ENCODE measurements at places on chromosomes 11 and 22. TPM values are rescaled to one million over a fixed set of nuclear protein-coding genes. Genes with fewer than 3 reads are reported as not detected.
A peak's percentile ranks its signal among the peaks of the same experiment; 100 is the strongest.

Gene OR52I2
- not detected for total RNA-seq

Gene PPP1R14B
- 242 TPM for total RNA-seq

Gene KLHL35
- total RNA-seq: not detected

Gene OR5I1
- total RNA-seq: not detected

Gene FOLR2
- not detected for total RNA-seq

DNA sequence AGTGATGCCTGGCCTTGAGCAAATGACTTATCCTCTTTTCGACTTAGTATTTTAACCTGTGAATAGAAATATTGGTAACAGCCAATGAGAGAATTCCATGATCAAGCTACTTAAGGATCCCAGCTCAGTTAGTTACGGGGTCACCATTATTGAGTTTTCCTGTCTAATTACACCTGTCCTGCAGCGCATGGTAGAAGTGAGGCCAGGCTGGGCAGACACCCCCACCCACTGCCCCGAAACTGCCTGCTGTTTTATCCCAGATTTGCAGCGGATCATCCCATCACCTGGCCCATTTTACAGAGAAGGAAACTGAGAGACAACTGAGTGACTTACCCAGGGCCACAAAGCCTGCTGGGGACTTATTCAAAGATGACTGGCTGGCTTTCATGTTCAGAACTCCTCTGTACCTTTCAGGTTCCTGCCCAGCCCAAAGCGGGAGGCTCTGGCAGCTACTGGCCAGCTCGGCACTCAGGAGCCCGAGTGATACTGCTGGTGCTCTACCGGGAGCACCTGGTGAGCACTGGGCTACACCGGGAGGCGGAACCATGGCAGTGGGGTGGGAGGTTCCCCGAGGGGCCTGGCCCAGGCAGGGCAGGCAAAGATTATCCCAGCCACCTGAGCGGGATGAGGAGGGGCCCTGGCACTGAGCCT, 1.4 kb downstream of the MUS81 start:
- DNase-seq: no peak

DNA sequence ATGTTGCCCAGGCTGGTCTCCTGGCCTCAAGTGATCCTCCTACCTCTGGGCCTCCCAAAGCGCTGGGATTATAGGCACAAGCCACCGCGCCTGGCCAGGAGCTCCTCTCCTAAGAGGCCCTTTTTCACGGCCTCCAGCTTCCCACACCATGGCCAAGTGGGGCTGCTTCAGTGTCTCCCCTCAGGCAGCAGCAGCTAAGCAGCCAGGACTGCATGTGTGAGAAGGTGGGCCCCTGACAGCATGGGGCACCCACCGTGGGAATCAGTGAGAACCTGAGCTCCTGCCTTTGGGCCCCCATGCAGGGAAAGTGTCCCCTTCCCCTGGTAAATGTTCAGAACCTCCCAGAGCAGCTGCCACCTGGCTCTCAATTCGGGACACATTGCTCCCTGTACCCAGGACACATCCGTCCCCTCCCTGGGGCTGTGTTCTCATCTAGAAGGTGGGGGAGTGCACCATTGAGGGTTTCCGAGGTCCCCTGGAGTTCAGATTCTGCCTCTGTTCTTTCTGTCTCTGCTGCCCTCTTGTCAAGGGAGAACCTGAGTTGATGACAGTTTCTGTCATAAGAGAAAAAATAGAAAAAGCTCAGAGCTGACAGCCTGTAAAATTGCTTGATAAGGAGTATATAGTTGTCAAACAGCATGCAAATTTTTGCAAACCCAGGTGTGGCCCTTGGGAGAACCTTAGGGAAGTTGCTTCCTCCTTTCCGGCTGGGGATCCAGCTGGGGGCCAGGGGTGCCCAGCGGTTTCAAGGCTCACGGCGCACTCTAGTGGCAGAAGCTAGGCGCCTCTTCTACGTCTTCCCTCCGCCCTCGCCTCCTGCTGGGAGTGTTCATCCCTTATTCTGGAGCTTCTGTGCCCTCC, 29.7 kb downstream of the FAM83F start:
- peak; percentile 68 for DNase-seq

- no peak for DNase-seq
Measured at GRCh38 chr11:69773626-69774353, 1.4 kb downstream of the FGF4 start.

DNA sequence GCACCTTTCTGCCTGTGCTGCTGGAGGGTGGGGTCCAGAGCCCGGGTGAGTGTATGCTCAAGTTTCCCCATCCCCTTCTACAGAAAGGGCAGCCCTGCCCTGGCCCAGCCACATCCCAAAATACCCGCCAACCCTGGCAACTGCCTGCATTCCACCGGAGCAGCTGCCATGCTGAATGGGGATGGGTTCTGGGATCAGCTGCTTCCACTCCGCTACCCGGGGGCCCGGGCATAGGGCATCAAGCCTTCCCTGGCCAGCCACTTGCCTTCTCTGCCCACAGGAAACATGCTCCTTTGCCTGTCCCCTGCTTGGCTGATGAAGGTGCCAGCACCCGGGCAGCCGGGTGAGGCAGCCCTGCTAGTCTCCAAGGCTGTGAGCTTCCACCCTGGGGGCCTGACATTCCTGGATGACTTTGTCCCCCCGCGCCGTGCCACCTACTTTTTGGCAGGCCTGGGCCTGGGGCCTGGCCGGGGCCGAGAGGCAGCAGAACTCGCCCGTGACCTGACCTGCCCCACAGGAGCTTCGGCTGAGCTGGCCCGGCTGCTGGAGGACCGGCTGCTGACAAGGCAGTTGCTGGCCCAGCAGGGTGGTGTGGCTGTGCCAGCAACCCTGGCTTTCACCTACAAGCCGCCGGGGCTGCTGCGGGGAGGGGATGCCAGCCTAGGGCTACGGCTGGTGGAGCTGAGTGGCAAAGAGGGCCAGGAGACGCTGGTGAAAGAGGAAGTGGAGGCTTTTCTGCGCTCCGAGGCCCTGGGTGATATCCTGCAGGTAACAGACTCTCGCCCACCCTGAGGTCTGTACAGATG, 3.2 kb downstream of the CARNS1 start:
- no peak for DNase-seq

- no peak for DNase-seq
Measured at GRCh38 chr11:130550150-130550549, 101.7 kb downstream of the ADAMTS15 start.

GRCh38 chr11:61793829-61794204, 1.1 kb downstream of the FEN1 start:
- no peak for DNase-seq

DNA sequence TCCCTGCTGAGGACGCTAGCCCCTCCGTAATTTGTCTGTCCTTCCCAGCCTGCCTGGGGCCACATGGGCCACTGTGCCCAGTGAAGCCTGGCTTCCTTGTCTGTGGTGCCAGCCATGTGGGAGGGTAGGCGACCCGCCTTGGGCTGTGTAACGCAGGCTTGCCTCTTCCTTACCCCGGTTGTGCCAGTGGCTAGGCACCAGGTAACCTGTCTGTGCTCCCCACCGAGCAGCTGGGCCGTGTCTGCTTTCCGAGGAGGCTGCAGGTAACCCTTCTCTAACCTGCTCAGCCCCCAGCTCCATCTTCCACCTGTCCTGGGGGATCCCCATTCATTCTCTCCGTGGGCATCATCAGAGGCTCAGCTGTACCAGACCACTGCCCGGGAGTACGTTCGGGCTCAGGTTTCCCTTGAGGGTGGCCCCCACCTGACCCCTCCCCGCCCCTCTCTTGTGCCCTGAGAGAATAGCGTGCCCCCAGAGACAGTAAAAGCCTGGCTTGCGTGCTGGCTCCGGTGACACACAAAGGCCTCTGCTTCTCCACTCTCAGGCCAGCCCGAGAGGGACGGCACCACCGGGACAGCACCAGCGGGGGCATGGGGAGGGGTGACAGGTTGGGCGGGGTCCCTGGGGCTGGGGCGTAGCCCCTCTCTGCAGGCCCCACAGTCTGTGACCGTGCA, 79.1 kb downstream of the CDKN1C start:
- no peak for DNase-seq

DNA sequence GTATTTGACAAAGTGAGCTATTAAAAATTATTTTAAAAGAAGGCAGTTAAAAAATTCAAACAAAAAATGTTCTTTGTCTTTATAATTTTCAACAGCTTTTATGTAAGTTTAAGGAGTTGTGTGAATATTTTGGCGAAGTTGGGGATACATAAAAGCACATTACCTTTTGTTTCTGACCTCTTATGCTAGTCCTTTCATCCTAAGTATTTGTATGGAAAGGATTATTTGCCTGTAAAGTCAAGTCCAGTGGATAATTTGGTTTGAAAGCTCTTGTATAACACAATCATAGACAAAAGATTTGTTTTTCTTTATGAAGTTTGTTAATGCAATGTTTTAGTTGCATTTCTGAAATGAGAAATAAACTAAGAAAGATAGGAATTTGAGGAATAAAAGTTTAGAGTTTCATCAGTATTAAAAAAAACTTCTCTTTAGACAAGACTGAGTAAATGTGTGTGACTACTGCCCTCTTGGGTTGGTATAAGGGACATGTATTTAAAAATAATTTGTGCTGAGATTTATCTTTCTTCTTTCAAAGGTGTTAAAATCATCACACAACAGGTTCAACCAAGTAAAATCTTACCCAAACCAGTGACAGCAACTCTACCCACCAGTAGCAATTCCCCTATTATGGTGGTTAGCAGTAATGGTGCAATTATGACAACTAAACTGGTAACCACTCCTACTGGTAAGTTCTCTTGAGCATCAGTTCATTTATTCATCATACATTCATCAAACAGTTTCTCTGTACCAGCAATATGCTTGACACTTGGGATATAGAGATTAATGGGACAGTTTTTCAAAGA, 68.2 kb downstream of the EMSY start:
- DNase-seq: no peak

GRCh38 chr11:130474637-130475400, 26.4 kb downstream of the ADAMTS15 start:
- DNase-seq: no peak

DNA sequence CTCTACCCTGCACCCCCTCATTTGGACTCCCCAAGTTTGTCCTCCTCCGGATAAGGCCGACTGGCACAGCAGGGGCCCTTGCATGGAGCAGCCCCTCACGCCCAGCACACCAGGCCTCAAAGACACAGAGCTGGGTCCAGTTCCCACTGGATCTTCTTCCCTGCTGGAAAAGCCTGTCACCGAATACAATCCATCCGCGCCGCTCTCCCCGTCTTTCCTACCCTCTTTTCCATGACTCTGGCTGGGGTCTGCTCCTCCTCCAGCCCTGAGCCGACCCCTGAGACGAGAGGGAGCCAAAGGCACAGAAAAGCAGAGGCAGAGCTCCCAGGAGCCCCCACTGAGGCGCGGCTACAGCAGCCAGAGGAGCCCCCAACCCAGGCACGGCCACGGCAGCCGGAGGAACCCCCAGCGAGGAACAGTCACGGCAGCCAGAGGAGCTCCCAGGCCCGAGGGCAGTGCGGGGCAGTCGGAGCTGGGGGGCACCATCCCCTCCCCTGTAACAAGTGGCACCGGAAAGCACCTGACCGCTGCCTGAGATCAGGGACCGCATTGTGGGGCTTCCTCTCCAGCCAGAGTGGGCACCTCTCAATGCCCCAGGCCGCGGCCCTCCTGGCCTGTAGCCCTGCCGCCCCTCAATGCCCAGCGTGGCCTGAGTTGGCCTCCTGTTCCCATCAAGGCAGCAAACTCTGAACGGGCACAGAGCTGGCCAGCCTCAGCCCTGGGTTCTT, 12.0 kb downstream of the ALG12 start:
- no peak for DNase-seq

- DNase-seq: no peak
Measured at GRCh38 chr11:9090488-9091043, 833 bp downstream of the SCUBE2 start.

GRCh38 chr11:129605815-129606214, 209.8 kb upstream of the TMEM45B start:
- DNase-seq: no peak

GRCh38 chr11:94128291-94128745, 323 bp upstream of the PANX1 start:
- no peak for DNase-seq

DNA sequence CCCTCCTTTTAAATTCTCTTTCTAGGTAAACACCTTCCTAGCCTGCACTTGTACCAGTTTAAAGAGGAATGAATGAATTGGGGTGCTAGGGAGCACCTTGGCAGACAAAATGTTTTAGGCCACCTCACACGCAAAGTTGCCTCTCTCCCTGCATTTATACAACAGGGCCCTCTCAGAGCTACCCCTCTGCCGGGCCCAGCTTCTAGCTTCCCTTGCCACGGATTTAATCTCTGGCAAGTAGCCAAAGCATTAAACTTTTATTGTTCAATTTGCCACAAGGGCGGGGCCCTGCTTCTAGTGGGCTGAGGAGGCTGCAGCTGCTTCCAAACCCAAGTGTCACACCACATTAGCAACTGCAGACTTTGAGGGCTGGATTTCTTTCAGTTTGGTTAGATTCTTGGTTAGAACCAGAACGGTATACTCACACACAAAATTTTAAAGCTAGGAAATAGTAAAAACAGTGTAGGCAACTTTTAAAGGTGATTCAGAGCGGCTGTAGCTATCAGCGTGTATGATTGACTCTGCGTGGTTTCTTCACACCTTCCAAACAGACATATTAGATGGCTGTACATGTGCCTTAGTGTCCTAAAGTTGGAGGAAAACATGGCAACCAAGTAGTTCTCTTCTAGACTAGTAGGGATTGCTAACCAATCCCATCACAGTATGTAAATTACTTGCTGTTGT, 6.5 kb downstream of the KREMEN1 start:
- DNase-seq: peak; percentile 11

- no peak for DNase-seq
Measured at GRCh38 chr11:129625930-129626329, 189.7 kb upstream of the TMEM45B start.

DNA sequence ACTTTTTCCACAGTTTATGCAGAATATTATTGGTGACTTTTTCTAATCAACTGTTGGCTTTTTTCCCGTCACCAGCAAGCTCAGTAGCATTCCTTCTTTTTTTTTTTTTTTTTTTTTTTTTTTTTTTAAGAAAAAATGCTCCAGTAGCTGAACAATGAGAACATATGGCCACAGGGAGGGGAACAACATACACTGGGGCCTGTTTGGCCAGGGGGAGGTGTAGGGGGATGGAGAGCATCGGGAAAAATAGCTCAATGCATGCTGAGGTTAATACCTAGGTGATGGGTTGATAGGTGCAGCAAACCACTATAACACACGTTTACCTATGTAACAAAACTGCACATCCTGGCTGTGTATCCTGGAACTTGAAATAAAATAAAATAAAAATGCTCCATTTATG, 82.5 kb downstream of the ARHGAP42 start:
- no peak for DNase-seq

- peak; percentile 22 for DNase-seq
Measured at GRCh38 chr11:26944866-26945664, 48.8 kb upstream of the FIBIN start.

DNA sequence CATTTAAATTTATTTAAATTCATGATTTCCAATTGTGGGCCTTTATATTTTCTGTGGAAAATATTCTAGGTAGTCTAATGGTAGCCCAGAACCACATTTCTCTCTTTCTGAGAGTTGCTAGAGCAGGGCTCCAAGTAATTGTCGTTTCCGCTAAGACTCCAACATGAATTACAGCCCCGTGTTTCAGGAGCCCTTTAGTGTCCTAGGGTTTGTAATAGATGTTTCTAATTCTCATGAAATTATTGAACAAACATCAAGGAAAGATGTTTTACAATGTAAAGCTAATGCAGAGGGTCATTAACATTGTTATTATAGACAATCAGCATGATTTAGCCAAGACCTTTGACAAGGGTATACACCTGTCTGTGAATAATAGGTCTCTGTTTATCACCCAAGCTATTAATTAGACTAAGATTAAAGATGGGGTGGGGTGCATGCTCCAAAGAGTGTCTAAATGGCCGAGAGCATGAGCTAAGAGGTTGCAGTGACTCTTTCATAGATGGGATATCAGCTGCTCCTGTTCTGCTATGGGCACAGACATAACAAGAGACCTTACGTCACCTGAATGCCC, 81.8 kb upstream of the NTM start:
- no peak for DNase-seq

All from H4 (cell line).